Heart right ventricle (tissue), 16 donors: ENCODE measurements at places on chromosomes 6 and 20. TPM values are rescaled to one million over a fixed set of nuclear protein-coding genes. Genes with fewer than 3 reads are reported as not detected.

Gene LTB
- 0.51 TPM for polyA plus RNA-seq

Gene NKX2-2
- polyA plus RNA-seq: not detected

Gene HMGN3
- polyA plus RNA-seq: 205 TPM

Gene UBD
- polyA plus RNA-seq: 0.33 TPM

Gene VGLL2
- polyA plus RNA-seq: 0.29 TPM

Gene TRIM38
- polyA plus RNA-seq: 1.3 TPM

Gene SDHAF4
- 26.8 TPM for polyA plus RNA-seq

Gene MRPS10
- 30.7 TPM for polyA plus RNA-seq

Gene SRSF12
- 0.15 TPM for polyA plus RNA-seq

Gene CYP39A1
- 4.0 TPM for polyA plus RNA-seq

Gene CFAP61
- polyA plus RNA-seq: 15.1 TPM

Gene GLP1R
- 1.1 TPM for polyA plus RNA-seq

Gene SLC52A3
- 2.8 TPM for polyA plus RNA-seq

Gene RSPO4
- polyA plus RNA-seq: 0.07 TPM

Gene HTR1E
- not detected for polyA plus RNA-seq

Gene MAPK13
- 0.95 TPM for polyA plus RNA-seq

Gene MAP3K5
- 5.1 TPM for polyA plus RNA-seq
